ENCODE measurements at places on chromosomes 4 and X. TPM values are rescaled to one million over a fixed set of nuclear protein-coding genes. Genes with fewer than 3 reads are reported as not detected.

- H3K4me3 ChIP-seq = no peak overlapping the region
- peak; percentile 28 for DNase-seq
- H3K27me3 ChIP-seq = peaks cover 3% of the 10 kb centered on the region
Observed at GRCh38 chrX:101668143-101668542, 8.5 kb upstream of the ARMCX2 start.

SPANXA1 gene
- not detected for total RNA-seq

- H3K27me3 ChIP-seq = no peaks in the 10 kb centered on the region
- no peak overlapping the region for H3K4me3 ChIP-seq
Observed at GRCh38 chrX:153993978-153994377, 21.4 kb downstream of the TMEM187 start.

GRCh38 chr4:4384837-4385236 lies 2.1 kb upstream of the NSG1 start:
- no peak for DNase-seq
- H3K4me3 ChIP-seq = no peak overlapping the region
- no peaks in the 10 kb centered on the region for H3K36me3 ChIP-seq

DNA sequence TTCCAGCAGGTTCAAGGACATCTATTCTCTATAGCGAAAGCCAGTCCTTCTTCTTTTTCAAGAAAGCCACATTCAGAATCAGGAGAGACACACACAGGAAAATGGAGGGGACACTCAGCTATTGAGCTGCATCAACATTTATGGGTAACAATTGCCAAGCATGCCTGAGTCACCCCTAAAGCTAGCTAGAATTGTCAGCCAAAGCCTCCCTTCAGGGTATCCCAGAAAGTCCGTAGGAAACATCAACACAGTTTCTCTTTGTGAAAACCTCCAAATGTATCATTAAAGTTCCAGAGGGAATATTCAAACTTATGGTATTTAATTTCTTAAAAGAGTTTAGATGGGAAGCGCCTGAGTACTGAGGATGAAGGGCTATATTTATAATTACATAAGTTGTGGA lies 331.1 kb upstream of the SLC7A11 start:
- H3K27ac ChIP-seq = no peak overlapping the region
- H3K4me1 ChIP-seq = no peaks in the 10 kb centered on the region
- H3K36me3 ChIP-seq = no peaks in the 10 kb centered on the region
- no peaks in the 10 kb centered on the region for H3K27me3 ChIP-seq

Measured in lung (tissue), 17 donors.